ENCODE measurements at places on chromosomes 13 and 19.

GRCh38 chr13:110301606-110302553 lies 5.1 kb downstream of the COL4A1 start:
- DNase-seq: no peak

- DNase-seq: no peak
Measured at GRCh38 chr13:75740031-75740430, 103.9 kb downstream of the LMO7 start.

DNA sequence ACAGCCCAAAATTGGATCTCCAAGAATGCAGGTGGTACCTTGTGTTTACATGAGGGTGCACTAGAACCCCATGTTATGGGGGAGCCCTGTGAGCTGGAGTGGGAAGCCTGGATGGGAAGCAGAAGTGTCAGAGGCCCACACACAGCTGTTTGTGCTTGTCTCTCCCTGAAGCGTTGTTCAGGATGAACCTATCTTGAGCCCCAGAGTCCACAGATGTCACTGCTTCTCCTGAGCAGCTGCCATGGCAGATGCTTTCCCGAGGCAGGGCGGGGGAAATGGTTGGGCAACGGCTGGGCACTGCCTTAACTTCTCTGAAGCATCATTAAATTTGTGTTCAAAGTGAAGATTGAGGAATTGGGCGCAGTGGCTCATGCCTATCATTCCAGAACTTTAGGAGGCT lies 17.1 kb upstream of the CHST8 start:
- no peak for DNase-seq

- DNase-seq: no peak
Measured at GRCh38 chr13:50521831-50522149, 321.7 kb downstream of the DLEU7 start.
